Cortex of kidney (tissue), 1 donor: ENCODE measurements at places on chromosomes 1 and 21.

DNA sequence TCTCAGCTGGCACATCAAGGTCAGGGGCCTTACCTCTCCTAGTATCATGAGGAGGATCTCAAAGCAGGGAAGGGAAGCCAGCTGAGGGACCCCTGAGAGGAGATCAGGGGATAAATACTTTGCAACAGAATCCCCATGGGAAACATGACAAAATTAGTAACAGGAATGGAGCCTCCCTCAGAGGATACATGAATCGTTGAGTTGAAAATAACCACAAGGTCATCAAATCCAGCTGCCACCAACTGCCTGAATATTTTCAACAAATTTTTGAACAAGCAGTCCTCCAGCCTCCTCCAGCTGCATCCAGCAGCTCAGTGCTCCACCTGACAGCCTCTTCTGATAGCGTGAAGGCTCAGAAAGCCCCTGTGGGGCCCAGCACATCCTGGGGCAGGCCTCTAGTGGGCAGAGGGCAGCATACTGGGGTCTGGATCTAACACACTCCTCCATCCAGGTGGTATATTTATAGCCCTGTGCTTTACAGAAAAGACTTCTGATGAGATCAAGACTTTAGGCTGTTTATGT lies 404.3 kb downstream of the NTNG1 start:
- DNase-seq = no peak

DNA sequence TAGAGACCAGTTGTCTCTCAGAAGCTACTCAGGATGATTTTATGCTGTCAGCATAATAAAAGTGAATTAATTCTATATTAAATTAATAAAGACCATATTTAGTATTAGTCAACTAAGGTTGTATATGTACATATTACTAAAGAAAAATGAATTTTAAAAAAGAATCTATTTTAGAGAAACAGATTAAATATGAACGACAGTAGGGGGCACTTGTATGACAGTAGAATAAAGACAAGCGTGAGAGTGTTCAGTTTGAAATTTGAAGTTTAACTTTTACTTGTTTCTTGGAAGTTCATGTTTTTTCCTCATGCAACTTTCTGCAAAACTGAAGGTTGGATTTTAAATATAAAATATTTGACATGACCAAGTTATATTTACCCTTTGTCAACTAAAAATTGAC lies 67.9 kb upstream of the MACF1 start:
- DNase-seq = no peak

GRCh38 chr1:53125122-53125521 lies 17.3 kb downstream of the SLC1A7 start:
- DNase-seq = no peak

DNA sequence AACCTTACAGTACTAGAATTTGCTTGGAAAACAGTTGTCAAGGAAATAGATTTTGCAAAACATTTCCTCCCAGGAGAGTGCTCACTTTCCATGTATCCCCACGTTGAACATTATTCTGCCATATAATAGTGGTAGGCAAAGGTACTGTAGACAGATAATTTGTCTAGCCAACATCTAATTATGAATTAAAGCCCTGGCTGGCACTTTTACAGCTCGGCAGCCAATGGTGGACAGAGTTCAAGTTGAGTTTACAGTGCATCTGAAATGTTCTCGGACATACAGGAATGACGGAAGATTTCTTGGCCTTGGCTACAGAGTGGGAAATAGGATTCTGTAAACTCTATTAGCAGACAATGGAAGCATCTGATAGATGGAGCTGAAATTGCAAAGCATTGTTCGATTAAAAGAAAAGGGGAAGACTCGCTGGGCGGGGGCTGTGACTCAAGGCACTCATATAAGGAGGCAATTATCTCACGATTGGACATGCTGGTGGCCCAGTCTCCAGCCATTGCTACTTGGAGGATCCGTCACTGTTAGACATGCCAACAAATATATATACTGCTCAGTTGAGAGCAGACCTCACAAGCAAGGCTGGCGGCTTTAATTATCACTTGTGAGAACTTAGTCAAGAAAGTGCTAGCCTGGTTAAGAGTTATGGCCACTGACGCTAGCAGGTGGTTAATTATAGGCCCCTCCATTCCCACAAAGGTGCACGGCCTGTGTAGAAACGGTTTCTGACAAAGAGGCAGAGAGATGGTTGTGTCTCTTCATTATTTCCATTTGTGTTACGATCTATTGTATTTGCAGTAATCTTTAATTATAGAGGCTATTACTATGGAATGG lies 48.0 kb downstream of the MAN1C1 start:
- no peak for DNase-seq
